ENCODE measurements at places on chromosomes 1 and 21.

DNA sequence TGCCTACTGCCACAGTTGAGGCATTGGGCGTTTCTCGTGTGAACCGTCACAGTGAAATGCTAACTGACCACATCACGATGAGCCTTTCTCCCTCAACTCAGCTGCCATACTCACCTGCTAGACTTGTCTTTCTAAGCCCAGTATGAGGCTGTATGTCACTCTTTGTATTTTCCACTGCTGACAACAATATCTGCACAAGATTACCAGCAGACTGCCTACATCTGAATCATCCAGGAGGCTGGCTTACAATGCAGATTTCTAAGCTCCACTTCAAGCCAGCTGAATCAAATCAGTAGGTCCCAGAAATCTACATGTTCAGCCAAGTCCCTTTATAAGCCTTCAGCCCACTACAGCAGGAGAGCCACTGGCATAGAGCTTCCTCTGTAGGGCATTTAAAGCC, 355.0 kb upstream of the DUSP10 start:
- no peak for DNase-seq

- DNase-seq: no peak
Measured at GRCh38 chr21:44972301-44972814, 32.5 kb downstream of the SLX9 start.

GRCh38 chr21:18155508-18156193, 89.0 kb upstream of the CHODL start:
- no peak for DNase-seq

DNA sequence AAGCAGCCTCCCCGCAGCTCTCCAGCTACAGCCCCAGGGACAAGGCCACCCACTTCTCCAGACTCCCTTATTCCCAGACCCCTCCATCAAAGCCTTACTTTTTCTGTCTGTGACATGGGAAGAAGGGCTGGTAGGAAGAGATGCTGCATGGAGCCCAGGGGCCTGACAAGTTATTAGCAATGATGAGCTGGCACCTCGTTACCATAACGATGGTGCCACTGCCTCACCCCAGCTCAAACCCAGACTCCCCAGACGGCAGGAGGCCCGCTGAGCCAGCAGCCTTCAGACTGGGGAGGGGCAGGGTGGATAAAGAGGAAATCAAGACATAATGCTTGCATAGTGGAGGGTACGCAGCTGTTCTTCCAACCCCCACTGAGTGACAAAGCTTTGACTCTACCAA, 3.3 kb downstream of the DLGAP3 start:
- DNase-seq: no peak

DNA sequence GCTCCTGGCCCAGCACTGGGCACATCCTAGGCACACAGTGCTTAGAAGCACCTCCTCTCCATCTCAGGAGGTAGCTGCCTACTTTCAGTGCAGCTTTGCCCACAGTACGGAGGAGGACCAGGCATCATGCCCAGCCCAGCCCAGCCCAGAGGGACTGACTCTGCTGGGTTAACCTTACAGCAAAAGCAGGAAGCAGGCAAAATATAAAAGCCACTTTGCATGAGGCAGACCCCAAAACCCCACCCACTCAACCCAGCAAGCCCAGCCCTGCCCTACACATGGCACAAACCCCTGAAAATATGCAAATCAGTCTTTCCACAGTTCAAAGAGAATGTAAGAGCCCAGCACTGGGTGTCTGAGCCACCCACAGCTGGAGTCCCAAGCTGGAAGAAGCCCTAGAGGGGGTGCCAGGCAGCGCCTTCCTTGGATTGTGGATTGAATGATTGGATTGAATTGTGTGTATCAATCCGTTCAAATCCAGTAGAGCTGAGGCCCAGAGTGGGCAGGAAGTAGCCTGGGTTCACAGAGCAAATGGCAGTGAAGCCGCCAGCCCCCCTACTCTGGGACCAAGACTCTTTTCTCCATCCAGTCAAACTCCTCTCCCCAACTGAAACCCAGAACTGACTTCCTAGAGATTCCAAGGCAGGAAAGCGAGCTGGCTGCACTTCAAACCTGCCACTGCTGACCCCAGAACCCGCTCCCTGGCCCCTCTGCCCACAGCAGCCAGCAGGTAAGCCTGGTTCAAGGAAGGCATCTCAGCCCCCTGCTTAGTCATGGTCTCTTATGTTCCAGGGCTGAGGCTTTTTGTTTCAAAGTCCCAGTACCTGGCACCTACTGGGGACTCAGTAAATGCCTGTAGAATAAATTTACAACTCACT, 117.7 kb downstream of the LACTBL1 start:
- no peak for DNase-seq

GRCh38 chr1:245742896-245743295, 588.1 kb downstream of the KIF26B start:
- no peak for DNase-seq

- no peak for DNase-seq
Measured at GRCh38 chr1:217917281-217917887, 286.2 kb downstream of the SPATA17 start.

- DNase-seq: no peak
Measured at GRCh38 chr1:235867903-235868469, 1.3 kb upstream of the LYST start.

- DNase-seq: peak; percentile 56
Measured at GRCh38 chr1:203871114-203871880, 9.9 kb downstream of the SNRPE start.

GRCh38 chr1:29546496-29546895, 310.2 kb downstream of the PTPRU start:
- no peak for DNase-seq

- no peak for DNase-seq
Measured at GRCh38 chr1:21815724-21816321, 3.8 kb downstream of the LDLRAD2 start.
